Activated CD8-positive, alpha-beta memory T cell treated with anti-CD3 and anti-CD28 coated beads for 36 hours (primary cell): ENCODE measurements at places on chromosomes 7 and 10. TPM values are rescaled to one million over a fixed set of nuclear protein-coding genes. Genes with fewer than 3 reads are reported as not detected.

The CLDN4 gene
- not detected for total RNA-seq

The ASAH2 gene
- 4.8 TPM for total RNA-seq

The HABP2 gene
- total RNA-seq, result not detected

The FAM221A gene
- total RNA-seq, result 7.1 TPM

The TMEM229A gene
- total RNA-seq, result not detected

The FRA10AC1 gene
- 13.2 TPM for total RNA-seq
